Stimulated activated CD8-positive, alpha-beta memory T cell treated with anti-CD3 and anti-CD28 coated beads, Interleukin-4, amount 100 ng/mL, for 48 hours (primary cell): ENCODE measurements at places on chromosomes 1 and 21.
A peak's percentile ranks its signal among the peaks of the same experiment; 100 is the strongest.

DNA sequence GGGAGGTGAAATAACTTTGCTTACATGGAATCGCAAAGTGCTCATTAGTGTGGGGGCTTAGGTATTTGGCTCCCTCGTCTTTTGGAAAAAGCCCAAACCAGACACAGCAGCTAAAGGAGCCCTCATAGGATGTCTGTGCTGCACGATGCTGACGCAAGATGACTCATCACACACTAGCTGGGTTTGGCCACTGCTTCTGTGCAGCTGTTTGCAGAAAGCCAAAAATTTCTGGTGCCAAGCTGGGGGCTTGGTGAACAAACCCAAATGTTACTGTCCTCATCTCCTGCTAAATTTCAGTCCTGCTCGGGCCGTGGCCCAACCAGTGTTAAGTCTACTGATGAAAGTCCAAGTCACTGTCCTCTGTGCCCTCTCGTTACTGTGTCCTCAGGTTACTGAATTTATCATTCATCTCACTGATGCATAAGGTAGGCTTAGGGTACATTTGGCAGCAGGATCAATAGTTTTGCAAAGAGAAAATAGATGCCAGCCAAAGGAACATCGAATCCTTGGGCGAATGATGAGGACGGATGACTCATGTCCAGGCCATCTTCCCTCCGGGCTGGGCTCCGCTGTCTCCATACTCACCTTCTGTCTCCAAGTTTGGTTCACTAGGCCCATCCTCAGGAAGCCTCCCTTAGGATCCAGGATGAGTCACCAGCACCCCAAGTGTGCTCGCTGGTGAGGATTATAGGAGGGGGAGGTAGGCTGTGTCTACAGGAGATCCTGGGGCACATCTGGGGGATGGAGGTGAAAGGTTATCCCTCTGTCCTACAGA lies 177.7 kb downstream of the ADSS2 start:
- DNase-seq = no peak

- DNase-seq = no peak
Observed at GRCh38 chr1:33576821-33577599, 104.6 kb downstream of the ZSCAN20 start.

DNA sequence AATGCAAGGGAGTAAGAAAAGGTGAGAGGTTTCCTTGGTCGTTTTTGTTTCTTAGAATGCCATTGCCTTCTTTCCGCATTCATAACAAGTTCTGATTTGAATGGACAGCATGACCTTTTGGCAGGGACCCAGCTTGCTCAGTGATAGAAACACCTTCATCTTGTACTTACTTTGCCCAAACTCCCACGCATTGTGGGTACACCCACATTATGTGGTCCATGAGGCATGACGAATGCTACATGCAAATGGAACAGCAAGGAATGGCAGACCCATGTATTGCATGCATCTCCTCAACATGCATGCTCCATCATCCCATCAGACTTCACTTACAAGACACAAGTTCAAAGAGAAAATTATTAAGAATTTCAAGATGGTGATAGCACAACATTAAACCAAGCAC lies 102.8 kb downstream of the CDC7 start:
- peak; percentile 74 for DNase-seq

DNA sequence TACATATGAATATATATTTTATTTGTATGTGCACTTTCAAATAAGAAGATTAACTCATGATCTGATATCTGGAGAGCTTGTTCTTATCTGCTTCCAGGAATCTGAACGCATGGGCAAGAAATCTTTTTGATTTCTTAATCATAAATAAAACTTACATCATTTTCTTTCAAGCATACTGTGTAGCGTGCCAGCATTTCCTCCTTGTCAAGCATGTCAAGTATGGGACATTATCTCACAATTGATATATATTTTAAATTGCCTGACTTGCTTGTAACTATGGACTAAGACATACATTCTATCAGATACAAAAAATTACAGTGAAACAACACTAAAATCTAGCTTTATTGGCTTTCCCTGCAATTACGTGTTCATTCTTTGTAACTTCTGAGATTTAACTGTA lies 1128.2 kb downstream of the PLA2G4A start:
- no peak for DNase-seq

DNA sequence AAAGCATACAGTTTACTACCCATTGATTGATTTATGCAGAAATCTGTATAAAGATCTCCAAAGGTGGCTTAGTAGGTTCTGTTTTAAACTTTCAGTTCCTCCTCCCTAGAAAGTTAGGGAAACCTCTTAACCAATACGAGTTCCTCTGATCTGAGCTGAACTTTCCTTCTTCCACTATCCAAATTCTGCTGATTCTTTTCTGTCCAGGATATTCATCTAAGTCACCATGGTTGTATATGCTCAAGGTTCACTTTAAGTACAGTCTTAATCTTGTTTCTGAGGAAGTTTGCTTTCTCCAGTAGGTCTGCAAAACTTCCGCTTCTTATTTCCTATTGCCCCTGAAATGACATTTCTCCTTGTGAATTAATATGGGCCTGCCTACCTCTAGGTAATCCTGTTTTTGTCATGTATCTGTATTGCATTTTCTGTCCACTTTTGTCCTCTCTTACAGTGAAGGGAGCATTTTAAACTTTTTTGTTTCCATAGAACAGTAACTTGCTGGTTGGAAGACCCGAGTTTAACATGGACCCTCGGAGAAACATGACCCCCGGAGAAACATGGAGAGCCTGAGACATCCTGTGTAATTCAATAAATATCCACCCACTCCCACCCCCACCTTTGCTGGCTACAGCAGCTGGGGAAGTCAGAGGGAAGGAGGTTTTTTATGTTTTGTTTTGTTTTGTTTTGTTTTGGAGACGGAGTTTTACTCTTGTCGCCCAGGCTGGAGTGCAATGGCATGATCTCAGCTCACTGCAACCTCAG lies 16.7 kb upstream of the TUT4 start:
- DNase-seq = no peak

GRCh38 chr21:15768045-15768601 lies 38.3 kb downstream of the USP25 start:
- DNase-seq = no peak

GRCh38 chr1:93749894-93750301 lies 68.3 kb upstream of the BCAR3 start:
- DNase-seq = no peak

DNA sequence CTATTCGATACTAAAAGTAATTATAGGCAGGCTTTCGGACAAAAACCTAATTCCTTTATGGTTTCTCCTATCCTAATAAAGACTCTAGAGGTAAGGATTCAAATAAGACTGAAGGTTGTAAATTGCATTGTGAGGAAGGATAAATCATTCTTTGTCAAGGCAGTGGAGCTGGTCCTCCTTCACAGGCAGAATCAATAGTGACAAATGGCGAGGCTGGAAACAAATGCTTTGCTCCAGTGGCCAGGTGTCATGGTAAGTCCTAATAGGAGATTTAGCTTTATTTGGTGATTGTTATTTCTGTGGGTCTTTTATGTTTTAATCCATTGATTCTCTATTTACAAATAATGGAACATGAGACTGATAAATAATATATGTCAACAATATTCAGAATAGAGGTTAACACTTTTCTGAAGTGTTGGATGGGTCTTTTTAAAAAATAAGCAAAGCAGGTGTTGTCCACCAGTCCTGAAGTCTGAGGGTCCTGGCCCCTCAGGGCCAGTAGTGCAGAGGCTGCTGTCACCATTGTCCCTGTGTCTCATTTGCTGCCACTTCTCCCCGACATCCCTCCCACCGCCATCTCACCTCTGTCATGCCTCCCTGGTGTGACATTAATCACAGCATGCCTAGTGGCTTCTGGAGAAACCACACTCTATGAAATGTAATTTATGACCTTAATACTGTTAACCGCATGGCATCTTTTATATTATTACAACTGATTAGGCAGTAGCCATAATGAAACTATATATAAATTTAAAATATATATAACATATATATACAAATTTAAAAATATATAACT lies 120.9 kb upstream of the MAGI3 start:
- no peak for DNase-seq
